Pancreas (tissue), 10 donors: ENCODE measurements at places on chromosomes 3 and 15. TPM values are rescaled to one million over a fixed set of nuclear protein-coding genes. Genes with fewer than 3 reads are reported as not detected.

SHQ1 gene
- 7.4 TPM for total RNA-seq

DNA sequence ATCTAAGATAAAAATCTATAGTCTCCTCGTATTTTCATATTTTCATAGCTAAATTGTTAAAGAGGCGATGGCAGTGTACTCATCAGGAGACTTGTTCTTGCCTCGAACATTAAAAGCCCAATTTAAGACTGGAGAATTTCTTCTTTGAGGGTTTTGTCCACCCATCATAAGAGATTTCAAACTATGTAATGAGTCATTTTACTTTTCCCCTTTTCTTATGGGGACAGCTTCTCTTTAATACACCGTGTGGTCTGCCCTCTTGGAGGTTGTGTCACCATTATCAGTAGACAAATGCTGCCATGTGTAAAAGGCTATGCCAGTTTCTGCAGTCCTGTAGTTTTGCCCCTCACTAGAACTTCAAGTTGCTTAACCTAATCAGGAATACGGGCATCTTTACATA, 16.9 kb downstream of the TGFBR2 start:
- no peak for DNase-seq

MYL3 gene
- not detected for total RNA-seq

DNA sequence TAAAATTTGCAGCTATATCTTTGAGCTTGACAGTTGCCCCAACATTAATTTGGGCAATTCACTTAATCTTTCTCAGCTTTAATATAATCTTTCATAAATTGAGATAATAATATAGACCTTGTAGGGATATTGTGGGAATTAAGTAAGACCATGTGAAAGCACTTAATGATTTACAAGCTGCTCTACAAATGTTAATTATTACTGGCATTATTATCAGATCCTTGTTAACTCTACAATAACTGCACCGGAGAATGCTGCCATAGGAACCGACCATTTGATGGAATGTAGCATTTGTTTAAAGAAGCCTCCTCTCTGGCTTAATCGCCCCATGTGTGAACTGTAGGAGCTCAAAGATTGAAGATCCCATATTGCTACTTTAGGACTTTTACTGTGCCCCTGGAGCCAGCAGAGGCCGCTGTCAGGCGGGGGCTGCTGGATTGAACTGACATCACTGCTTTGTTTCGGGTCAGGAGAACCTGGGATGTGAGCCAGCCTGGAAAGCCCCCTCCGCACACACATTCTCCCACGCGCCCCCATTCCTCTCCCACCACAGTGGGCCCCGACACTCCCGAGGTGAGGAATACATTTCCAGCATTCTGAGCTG, 154.2 kb upstream of the TNIK start:
- no peak for DNase-seq

GRCh38 chr15:49895347-49896223, 223.4 kb downstream of the ATP8B4 start:
- DNase-seq = no peak

CRTAP gene
- 26.1 TPM for total RNA-seq

GRCh38 chr3:4898454-4899313, 80.6 kb upstream of the BHLHE40 start:
- DNase-seq = no peak

- DNase-seq = no peak
Measured at GRCh38 chr3:64454179-64454578, 228.9 kb upstream of the PRICKLE2 start.

DNA sequence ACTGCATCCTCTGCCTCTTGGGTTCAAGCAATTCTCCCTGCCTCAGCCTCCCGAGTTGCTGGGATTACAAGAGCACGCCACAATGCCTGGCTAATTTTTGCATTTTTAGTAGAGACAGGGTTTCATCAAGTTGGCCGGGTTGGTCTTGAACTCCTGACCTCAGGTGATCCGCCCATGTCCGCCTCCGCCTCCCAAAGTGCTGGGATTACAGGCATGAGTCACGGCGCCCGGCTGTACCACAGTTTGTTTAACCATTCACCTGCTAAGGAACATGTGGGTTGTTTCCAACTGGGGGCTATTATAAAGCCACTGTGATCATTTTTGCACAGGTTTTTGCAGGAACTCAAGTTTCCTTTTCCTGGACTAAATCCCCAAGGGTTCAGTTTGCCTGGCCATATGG, 123.2 kb upstream of the RAP2B start:
- no peak for DNase-seq

MASP1 gene
- total RNA-seq = 0.16 TPM

ACTRT3 gene
- total RNA-seq = 0.75 TPM

COLQ gene
- total RNA-seq = 0.28 TPM
